ENCODE measurements at places on chromosomes 6 and 20.

DNA sequence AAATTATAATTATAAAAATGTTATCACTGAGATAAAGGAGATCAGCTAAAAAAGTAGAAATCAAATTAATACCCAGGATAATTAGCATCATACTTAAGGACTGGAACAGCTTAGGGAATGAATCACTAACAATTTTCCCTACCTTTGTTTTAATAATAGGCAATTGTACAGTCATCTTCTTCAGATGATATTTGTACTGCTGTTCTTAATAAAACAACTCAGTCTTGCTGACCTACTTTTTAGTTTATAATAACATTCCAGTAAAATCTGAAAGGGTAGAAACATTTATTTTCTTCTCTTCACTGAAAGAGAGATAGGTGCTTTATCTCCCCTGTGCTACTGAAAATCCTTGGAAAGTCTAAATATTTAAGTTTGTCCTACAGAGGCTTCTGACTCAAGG, 271.2 kb upstream of the THEMIS start:
- DNase-seq, result no peak

DNA sequence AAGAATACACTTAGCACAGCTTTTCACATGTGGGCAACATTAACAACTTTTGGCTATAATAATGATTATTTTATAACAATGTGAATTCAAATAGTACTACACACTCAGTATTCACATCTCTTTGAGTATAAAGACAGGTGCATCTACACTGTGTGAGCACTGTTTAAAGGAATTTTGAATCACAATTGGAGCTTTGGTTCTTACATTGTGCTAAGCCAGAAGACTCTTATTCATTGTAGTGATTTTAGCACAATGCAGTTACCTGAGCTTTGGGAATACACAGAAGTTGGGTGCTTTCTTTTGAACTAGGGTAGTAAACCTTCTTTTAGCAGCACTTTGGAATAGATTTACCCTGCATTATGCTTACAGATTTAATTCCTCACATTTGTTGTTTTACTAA, 20.5 kb downstream of the RIMS1 start:
- DNase-seq, result no peak

GRCh38 chr20:35768731-35769664, 2.8 kb upstream of the PHF20 start:
- DNase-seq, result peak; percentile 47

- DNase-seq, result no peak
Observed at GRCh38 chr6:134451529-134451928, 133.6 kb upstream of the SGK1 start.

GRCh38 chr6:46788791-46789190, 4.4 kb upstream of the MEP1A start:
- DNase-seq, result no peak

DNA sequence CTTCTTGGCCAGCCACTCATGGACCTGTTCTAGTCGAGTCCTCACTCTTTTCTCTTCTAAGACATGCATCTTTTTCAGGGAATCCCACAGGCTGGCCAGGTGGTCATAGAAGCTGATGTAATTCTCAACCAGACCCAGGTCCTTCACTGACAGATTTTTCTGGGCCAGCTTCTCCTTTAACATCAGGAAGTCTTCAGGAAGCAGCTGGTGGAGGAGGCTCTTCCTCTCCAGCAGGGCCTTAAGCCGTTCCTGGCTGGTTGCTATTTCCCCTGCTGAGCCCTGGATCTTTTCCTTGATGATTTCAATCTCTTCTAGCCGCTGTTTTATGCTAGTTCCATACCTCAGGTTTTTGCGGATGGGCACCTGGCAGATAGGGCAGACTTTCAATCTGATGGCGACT, 28.6 kb downstream of the DDX27 start:
- no peak for DNase-seq

- DNase-seq, result no peak
Observed at GRCh38 chr6:34068462-34069044, 77.3 kb downstream of the GRM4 start.

- DNase-seq, result no peak
Observed at GRCh38 chr20:62044631-62045030, 21.1 kb downstream of the TAF4 start.

DNA sequence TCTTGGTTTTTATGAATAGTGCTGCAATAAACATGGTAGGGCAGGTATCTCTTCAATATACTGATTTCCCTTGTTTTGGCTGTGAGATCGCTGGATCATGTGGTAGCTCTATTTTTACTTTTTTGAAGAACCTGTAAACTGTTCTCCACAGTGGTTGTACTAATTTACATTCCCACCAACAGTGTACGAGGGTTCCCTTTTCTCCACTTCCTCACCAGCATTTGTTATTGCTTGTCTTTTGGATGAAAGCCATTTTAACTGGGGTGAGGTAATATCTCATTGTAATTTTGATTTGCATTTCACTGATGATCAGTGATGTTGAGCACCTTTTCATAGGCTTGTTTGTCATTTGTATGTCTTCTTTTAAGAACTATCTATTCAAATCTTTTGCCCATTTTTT, 8.0 kb upstream of the ARG1 start:
- DNase-seq, result no peak

DNA sequence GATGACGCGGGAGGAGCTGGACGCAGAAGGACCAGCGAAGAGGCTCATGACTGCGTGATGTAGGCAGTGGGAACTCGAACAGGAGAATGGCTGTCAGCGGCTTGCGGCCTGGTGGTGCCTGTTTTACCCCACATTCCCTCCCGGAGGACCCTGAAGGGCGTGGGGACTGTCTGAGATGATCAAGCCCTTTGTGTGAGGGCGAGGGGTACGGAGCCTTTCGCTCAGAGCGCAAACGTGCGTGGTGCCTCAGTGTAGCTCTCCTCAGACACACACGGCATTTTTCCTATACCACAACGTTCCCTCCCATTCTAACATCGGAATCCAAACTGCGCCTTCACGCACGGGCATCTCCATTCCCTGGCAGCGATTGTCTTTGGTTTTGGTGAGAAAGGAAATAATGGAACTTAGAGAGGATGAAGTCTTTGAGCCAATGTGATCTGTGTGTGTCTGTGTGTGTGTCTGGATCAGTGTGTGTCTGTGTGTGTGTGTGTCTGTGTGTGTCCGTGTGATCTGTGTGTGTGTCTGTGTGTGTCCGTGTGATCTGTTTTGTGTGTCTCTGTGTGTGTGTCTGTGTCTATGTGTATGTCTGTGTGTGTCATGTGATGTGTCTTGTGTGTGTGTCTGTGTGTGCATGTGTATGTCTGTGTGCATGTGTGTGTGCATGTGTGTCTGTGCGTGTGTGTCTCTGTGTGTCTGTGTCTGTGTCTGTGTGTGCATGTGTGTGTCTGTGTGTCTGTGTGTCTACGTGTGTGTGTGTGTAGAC, 5.3 kb downstream of the PTK6 start:
- DNase-seq, result no peak

DNA sequence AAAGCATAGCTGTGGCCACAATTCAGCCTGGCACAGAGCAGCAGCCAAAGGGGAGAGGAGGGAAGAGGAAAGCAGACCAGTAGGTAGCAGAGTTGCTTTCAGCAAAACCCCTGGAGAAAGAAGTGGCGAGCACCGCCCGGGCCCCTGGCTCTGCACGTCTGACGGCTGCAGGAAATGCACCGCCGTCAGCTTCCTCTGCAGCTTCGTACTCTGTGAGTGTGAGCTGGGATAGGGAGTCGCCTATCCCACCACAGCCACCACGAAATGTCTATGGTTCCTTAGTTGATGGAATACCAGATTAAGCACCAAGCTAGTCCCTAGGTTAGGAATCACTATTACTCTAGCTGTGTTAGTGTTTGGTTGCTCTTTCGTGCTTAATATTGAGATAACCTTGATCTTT, 79.9 kb upstream of the NAA20 start:
- DNase-seq, result peak; percentile 29

DNA sequence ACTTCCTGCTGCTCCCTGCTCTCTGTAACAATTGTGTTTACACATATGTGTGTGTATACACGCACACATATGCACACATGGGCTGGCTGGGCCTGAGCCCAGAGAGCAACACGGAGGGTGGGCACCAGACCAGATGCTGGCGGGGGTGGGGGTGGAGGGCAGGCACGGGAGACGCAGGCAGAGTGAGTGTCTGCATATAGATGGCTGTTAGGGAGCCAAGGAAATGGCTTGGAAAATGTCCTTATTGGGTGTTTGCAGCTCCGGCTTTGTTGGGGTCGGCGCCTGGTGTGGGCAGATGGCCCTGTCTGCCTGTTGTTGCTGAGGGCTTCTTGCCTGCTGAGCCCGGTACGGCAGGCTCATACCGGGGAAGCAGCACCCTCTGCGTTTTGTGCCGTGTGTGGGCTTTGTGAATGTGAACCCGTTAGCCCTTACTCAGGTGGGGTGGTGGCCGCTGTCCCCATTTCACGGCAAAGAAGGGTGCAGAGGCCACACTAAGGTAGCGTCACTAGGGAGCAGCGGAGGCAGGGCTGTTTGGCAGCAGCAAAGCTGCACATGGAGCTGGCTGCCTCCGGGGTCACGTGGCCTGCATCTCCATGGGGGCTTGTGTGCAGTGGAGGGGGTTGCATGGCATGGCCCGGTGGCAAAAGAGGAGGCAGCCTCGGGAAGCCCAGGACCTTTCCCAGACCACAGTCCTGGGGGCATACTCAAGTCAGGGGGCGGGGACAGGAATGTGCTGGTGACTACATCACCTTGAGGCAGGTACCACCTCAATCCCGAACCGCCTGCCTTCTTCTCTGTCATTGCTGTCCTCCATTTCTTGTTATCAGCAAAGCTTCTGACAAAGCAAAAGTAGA, 47.4 kb upstream of the SRF start:
- no peak for DNase-seq

DNA sequence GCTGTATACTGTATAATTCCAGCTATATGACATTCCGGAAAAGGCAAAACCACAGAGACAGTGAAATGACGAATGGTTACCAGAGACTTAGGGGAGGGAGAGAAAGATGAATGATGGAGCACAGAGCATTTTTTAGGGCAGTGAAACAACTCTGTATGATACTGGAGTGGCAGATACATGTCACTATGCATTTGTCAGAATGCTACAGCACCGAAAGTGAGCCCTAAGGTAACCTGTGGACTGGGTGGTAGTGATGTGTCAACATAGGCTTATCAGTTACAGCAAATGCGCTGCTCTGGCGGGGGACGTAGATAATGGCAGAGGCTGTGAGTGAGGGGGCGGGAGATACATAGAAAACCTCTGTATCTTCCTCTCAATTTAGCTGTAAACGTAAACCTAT, 201.3 kb upstream of the SSTR4 start:
- DNase-seq, result no peak

DNA sequence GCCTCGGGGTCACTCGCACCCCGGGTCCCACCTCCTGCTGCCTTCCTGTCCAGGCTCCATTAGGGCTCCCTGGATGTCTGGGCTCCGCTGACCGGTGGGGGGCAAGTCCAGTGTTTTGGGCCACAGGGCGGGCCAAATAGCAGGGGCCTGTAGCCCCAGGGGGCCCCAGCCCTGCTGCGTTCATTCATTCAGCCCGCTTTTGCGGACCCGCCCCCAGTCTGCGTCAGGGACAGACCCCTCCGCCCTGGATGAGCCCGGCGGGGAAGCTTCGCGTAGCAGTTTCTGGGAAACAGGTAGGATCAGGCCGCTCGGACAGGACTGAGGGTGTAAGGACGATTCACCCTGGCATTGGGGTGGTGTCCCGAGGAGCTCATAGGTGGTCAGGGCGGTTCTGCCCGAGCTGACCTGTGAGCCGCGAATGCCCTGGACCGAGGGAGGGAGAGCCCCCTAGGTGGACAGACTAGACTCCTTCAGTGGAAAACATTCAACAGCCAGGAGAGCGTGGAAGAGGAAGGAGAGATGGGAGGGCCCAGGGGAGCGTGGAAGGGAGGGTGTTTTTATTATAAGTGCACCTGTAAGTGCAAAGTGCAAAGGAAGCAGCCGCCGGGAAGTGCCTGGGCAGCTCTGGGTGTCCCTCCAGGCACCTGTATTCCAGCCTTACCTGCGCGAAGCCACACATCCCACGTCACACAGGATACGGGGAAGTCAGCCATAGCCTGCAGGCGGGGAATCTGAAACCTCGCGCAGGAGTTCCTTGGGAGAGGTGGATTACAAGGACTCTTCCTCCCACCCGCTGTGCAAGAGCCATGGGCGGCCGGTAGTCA, 662 bp downstream of the ENTPD6 start:
- DNase-seq, result peak; percentile 24

DNA sequence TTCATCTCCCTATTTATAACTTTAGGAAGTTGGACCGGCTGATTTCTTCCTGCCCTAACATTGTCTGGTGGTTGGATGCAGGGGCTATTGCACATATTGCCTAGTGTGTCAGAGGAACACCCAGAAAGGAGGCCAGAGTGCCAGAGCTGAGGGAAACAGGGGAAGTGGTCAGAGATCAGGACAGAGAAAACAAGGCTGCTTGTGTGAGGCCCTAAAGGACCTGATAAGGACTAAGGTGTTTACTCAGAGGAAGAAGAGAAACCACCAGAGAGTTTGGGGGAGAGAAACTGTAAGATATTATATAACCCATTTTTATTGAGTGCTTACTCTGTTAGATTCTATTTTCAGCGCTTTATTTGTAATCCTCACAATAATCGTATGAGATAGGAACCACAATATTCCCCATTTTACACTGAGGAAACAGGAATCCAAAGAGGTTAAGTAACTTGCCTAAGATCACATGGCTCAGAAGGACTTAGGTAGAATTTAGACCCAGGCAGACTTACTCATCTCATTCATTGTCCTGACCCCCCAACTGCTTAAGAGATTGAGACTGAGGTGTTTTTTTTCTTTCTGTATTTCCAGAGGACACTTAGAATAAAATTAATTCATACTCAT, 54.0 kb upstream of the REV3L start:
- DNase-seq, result no peak

DNA sequence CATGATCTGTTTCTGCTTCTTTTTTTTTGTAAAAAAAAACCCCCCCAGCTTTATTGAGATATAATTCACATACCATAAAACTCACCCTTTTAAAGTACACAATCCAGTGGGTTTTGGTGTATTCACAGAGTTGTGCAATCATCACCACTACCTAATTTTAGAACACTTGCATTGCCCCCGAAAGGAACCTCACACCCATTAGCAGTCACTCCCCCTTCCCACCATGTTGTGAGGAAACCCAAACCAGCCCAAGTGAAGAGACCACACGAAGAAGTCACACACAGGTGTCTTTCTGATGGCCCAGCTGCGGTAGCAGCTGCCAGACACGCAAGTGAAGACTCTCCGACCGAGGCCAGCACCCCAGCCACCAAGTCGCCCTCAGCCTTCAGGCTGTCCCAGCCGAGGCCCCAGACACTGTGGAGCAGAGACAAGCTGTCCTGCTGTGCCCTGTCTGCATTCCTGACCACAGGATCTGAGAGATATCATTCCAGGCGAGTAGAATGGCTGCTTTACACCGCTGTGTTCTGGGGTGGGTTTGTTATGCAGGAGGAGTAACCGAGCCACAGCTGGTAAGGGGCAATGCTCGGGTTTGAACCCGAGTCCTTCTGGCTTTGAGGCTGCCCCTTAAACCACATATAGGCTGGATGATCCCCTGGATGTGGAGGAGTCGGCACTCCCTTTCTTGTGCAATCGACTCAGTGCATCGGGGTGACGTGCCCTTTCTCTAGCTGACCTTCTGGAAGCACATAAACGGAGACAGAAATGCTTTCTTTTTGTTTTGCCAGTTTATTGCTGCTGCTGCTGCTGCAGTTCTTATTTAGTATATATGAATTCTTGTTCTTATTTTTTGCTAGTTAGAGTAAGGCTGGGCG, 59.1 kb upstream of the PTPN1 start:
- no peak for DNase-seq

Data from activated CD4-positive, alpha-beta memory T cell treated with anti-CD3 and anti-CD28 coated beads, Interleukin-2, amount 10 ng/mL, durations not matched to agents 7 days and 5 days (primary cell).